ENCODE measurements at places on chromosomes 5 and 9. TPM values are rescaled to one million over a fixed set of nuclear protein-coding genes. Genes with fewer than 3 reads are reported as not detected.

Gene BHMT
- not detected for polyA plus RNA-seq

Gene FOXI1
- not detected for polyA plus RNA-seq

Gene TAF1L
- polyA plus RNA-seq, result not detected

Gene ORM1
- not detected for polyA plus RNA-seq

Gene ZBTB6
- polyA plus RNA-seq, result 3.6 TPM

Gene FBP1
- polyA plus RNA-seq, result 4.7 TPM

Gene C7
- not detected for polyA plus RNA-seq

Gene SVEP1
- polyA plus RNA-seq, result not detected

Gene RFK
- polyA plus RNA-seq, result 32.9 TPM

Gene RANBP3L
- polyA plus RNA-seq, result not detected

Gene ADAMTSL1
- not detected for polyA plus RNA-seq

Gene PHF24
- polyA plus RNA-seq, result not detected

Gene CNTNAP3
- polyA plus RNA-seq, result 0.11 TPM

Gene CERCAM
- 0.31 TPM for polyA plus RNA-seq

Gene TMC1
- not detected for polyA plus RNA-seq

Gene PDZD2
- 0.06 TPM for polyA plus RNA-seq
